ENCODE measurements at places on chromosomes 6 and 20. TPM values are rescaled to one million over a fixed set of nuclear protein-coding genes. Genes with fewer than 3 reads are reported as not detected.

DNA sequence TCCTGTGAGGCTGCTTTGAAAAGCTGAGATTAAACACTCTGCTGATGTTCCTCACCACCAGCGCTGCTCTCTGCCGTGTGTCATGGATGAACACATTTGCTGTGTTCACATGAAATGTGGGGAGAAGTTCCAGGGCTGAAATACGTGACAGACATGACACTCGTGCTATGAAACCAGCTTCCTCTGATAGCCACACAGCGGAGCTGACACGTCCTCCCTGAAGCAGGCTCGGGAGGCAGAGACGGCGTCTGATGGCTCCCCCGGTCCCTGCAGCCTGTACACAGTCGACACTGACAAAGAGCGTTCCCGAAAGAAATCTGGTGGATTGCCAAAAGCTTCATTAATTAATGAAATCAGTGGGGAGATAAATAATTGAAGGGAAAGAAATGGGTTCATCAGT, 17.5 kb downstream of the AGPAT4 start:
- DNase-seq = no peak

GRCh38 chr6:17012421-17013225, 89.2 kb upstream of the STMND1 start:
- no peak for DNase-seq

DNA sequence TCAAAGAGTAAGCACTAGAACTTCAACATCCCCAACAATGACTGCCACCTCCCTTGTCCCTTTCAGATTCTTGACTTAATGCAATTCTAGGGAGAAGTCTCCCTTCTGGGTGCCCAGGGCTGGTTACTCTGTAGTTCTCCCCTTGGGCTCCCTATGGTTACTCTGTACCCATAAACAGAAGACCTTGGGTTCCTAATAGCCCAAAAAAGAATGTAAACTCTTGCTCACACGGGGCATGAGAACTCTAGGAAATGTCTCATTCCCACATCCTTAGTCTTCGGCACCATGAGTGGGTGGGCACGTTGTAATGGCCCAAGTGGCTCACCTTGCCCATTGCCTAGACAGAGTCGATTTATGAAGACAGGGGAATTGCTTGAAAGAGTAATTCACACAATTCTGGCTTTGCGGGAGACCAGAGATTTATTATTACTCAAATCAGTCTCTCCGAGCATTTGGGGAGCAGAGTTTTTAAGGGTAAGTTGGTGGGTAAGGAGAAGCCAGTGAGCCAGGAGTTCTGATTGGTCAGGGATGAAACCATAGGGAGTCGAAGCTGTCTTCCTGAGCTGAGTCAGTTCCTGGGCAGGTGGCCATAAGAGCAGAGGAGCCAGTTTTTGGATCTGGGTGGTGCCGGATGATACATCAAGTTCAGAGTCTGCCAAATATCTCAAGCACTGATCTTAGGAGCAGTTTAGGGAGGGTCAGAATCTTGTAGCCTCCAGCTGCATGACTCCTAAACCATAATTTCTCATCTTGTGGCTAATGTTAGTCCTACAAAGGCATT, 61.2 kb upstream of the SIRPG start:
- DNase-seq = no peak

GRCh38 chr20:31572042-31572700, 32.9 kb upstream of the ID1 start:
- DNase-seq = no peak

The BPIFA3 gene
- not detected for polyA plus RNA-seq

Measured in right renal pelvis (tissue), 4 donors.